Kidney epithelial cell (primary cell): ENCODE measurements at places on chromosomes 7 and 10. TPM values are rescaled to one million over a fixed set of nuclear protein-coding genes. Genes with fewer than 3 reads are reported as not detected.

Gene SPDYE3
- not detected in 2 replicates for total RNA-seq

GRCh38 chr7:90728568-90728967 lies 132.4 kb downstream of the CDK14 start:
- DNase-seq: no peak

GRCh38 chr10:102120142-102120990 lies at the start of gene LDB1:
LDB1 (minus strand) TSS chr10:102120368; CDS start chr10:102120110, 258 bp downstream.
- DNase-seq: no peak

Gene PTF1A
- not detected in 2 replicates for total RNA-seq

- DNase-seq: no peak
These were observed 108.9 kb upstream of the GATA3 start for GRCh38 chr10:7945469-7946187.
